ENCODE measurements at places on chromosomes 4 and X.
A peak's percentile ranks its signal among the peaks of the same experiment; 100 is the strongest.

GRCh38 chr4:179989975-179990374 is 2253.2 kb upstream of the TENM3 start:
- DNase-seq: no peak

DNA sequence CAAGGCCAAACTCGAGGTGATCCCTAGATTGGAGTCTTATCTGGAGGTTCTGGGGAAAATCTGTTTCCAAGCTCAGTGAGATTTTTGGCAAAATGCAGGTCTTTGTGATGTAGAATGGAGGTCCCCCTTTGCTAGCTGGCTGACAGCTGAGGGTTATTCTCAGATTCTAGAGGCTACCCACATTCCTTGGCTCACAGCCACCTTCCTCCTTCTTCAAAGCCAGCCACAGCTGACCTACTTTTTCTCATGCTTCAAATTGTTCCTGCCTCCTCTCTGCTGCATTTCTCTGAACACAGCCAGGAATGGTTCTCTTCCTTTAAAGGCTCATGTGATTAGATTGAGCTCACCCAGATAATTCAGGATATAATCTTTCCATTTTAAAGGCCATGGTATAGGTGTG is 86.9 kb downstream of the VCX3A start:
- no peak for DNase-seq

GRCh38 chr4:48766131-48766792 is 13.8 kb downstream of the FRYL start:
- no peak for DNase-seq

GRCh38 chrX:725971-726370 is 95.4 kb downstream of the SHOX start:
- no peak for DNase-seq

DNA sequence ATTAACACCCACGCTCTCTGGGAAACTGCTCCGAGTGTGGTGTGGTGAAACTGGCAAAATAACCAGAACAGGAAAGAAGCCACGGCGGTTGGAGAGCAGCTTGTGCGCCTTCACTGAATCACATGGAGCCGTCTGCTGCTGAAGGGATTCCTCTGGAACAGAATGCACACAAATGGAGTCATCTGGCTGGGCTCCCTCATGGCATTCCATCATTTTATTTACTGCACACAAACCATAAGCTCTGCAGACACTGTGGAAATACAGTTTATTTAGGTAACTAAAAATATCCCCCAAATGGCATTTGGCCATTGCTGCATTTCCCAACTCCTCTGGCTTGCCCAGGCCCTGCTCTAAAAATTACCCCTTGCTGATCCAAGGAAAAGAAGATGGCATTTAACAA is 187.0 kb upstream of the S100G start:
- peak; percentile 72 for DNase-seq

GRCh38 chr4:84691170-84691691 is 108.3 kb downstream of the CDS1 start:
- DNase-seq: peak; percentile 94

DNA sequence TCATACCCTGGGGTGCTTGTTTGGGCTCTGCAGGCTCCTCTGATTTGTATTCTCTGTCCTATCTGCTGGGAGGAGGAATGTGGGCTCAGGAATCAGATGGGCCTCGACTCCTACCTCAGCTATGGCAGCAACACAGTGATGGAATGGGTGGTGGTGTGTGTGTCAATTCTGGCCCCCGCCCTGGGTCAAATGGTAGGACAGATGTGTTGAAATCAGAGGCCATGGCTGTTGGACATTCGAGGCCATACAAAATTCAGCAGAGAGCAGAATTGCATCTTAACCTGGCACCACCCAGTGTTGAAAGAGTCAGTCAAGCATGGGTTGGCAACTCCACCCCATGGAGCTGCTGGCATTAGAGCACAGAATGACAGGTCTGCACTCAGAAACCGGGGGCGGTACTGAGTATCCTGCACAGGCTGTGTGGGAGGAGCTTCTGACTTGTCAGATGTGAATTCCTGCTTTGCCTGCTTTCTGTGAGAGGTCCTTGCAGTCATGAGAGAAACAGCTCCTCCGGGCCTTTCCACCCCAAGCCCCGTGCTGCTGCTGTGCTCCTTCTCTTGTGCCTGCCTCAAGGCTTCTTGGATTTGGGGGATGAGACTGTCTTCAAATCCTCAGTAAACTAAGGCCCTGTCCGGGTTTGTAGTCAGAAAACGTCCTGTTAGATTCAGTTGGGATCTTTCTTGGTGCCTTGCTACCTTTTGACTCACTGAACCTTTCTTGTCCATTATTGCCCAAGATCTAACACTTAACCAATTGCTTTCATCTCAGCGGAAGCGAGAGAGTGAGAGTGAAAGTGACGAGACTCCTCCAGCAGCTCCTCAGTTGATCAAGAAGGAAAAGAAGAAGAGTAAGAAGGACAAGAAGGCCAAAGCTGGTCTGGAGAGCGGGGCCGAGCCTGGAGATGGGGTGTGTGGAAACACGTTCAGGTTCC is 13.0 kb downstream of the DKC1 start:
- DNase-seq: no peak

DNA sequence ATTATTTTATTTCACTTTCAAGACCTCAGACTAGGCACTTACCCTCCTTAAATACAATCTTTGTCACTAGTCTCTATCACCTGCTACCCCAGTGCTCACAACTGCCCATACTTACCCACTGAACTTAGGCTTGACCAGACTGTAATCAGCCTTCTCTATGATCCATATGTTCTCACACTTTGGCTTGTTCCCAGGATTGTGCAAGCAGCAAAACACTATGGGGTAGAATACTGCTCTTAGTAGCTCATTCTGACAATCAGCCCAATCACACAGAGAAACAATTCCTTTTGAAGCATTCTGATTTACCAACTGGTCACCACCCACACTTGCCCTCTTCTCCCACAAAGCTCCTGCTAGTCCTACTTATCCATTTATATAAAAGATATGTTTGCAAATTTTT is 878.3 kb downstream of the FSTL5 start:
- DNase-seq: no peak

- no peak for DNase-seq
Measured at GRCh38 chrX:131262200-131262599, 26.9 kb downstream of the IGSF1 start.

DNA sequence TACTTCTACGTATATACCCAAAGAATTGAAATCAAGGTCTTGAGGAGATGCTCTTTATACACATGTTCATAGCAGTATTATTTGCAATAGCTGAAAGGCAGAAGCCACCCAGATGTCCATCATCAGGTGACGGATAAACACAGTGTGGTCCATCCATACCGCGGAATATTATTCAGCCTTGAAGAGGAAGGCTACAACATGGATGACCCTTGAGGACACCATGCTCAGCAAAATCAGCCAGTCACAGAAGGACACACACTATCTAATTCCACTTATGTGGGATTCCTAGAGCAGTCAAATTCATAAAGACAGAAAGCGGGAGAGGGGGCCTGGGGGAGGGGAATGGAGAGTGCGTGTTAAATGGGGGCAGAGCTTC is 44.5 kb downstream of the RGS12 start:
- DNase-seq: no peak

- DNase-seq: no peak
Measured at GRCh38 chrX:106404512-106404911, 207.3 kb upstream of the RADX start.

DNA sequence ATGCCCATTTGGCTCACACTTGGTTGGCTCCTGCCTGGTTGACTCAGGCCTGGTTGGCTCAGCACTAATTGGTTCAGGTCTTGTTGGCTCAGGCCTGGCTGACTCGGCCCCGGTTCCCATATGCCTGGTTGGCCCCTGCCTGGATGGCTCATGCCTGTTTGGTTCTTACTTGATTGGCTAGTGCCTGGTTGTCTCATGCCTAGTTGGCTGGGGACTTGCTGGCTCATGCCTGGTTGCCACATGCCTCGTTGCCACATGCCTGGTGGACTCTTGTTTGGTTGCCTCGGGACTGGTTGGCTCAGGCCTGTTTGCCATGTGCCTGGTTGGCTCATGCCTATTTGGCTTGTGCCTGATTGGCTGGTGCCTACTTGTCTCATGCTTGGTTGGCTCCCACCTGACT is 103.7 kb downstream of the APOOL start:
- peak; percentile 0 for DNase-seq

GRCh38 chr4:131248314-131248713 is 1900.8 kb upstream of the PCDH10 start:
- DNase-seq: no peak

DNA sequence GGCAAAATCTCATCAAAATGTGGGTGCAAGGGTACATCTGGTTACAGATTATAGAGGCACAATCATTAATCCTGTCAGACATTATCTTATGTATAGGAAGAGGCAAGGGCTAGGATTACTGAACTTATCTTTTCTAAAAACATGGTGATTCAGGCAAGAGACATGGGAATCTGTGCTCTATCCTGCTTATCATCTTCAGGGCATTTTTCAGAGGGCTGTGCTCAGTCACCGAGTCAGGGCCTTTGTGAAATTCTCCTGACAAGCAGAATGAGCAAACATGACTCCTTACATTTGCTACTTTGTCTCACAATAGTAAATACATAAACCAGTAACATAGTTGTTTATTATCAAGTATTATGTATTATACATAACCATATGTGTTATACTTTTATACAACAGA is 84.2 kb upstream of the KCTD8 start:
- no peak for DNase-seq

- DNase-seq: no peak
Measured at GRCh38 chrX:18828832-18829404, 121.5 kb downstream of the PPEF1 start.

DNA sequence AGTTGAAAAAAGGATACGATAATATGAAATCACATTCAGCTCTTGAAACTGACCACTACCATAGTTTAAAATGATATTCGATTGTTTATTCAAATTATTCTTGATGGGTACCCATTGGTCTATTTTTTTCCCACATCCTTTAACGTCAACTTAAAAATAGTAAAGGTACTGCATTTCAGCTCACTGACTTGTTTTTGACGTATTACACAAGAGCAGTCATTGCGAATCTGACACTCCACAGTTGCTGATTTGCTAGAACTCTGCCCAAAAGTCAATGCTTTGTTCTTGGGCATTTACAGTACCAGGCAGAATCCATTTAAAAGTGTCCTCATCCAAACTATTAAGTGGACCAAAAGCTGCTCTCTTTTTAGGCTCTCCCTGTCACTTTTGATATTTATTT is 1.2 kb upstream of the PDS5A start:
- no peak for DNase-seq

GRCh38 chr4:137664046-137664387 is 131.7 kb upstream of the PCDH18 start:
- DNase-seq: peak; percentile 73

DNA sequence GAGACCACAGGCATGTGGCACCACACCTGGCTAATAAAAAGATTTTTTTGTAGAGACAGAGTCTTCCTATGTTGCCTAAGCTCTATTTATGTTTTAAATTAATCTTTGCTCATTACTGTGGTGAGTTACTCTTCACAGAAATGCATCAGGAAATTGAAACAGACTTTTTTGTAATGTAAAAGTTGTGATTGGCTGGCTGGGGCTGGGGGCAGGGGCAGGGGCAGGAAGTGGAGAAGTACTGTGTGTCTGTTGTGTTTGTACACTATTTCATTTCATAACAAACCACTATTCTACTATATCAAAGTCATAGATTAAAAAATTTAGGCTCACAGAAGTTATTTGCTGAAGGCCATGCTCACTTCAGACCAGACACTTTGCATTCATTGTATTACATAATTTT is 19.1 kb upstream of the ABRAXAS1 start:
- no peak for DNase-seq

DNA sequence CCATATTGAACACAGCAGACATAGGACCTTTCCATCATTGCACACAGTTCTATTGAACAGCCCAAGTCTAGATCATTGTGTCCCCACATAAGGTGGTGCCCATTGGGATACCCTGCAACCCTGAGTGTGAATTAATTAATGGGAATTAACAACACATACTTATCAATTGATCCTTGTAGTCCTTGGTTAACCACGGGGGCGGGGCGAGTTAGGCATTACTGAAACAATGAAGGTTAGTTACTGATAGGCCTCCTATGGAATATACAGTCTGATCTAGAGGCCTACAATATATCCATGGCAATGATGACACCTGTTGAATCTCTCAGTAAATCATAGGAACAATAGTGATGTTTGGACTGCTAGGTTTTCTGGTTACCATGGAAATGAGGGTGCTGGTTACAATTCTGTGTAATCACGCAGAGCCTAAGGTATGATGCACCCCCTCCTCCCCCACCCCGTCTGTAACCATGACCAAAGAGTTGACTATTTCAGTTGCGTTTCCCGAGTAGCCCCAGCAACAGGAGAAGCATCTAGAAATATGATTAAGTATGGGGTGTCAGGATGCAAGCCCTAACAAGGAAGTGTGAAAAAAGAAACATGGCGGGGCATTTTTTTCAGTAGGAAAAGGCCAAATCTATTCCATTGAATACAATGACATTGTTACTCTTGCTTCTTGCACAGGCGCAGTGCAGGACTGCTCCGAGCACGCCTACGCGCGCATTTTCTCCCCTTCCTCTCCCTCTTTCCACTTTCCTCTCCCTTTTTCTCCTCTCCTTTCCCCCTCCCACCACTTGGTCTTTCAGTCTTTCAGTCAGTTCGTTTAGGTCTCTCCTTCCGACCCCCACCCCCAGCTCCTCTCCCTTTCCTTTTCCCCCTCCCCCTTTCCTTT is 677 bp upstream of the NONO start:
- peak; percentile 39 for DNase-seq

- DNase-seq: no peak
Measured at GRCh38 chr4:2560167-2560566, 23.7 kb downstream of the FAM193A start.

DNA sequence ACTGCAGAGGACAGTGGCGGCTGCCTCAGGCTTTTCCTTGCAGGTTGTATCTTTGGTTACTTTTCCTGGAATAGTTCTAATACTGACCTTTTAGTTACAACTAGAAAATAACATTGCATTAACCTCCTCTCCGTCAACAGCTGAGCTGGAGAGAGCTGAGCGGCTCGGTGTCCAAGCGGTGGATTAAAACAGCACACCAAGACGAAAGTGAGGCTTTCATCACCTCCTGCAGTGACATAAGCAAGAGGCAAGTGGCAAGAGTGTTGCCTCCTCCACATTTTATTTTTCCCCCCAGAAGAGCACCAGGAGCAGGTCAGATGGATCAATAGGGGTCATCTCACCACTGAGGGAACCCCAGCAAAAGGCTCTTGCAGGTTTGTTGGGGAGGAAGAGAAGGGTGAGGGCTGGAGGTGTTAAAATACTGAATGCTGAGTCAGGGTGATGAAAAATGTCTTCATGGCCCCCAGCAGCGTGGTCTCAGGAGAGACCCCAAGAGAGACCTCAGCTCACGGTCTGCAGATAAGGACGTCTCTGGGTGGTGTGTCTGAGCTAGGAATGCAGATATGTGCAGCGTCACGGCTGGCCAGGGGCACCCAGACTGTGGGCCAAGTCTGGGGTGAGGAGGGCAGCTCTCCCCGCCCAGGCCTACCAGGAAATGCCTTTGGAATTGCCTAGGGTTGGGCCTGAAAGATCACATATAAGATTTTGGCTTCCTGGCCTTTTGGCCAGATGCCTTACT is 50.3 kb downstream of the CASP3 start:
- DNase-seq: peak; percentile 34

DNA sequence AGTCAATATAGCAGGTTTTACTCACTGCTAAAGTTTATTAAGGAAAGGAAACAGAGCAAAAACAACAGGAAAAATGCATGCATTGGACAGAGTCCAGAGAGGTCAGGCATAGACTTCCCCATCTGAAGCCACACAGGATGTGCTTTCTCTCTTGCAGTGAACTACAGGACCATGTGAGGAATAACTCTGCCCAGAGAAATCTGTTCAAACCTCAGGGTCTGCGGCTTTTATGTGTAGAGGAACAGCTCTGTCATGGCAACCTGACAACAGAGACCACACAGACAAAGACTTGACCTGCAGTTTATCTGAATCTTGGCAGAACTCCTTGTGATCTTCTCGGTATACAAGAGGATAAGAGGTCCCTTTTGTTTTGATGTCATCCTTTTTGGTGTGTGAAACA is 46.3 kb upstream of the LONRF3 start:
- peak; percentile 0 for DNase-seq
